MCF 10A (cell line): ENCODE measurements at places on chromosomes 5 and 9. TPM values are rescaled to one million over a fixed set of nuclear protein-coding genes. Genes with fewer than 3 reads are reported as not detected.

Gene PTGES
- 74.0 and 96.6 TPM in 2 replicates for total RNA-seq

Gene IL9
- total RNA-seq = not detected in 2 replicates

Gene DNLZ
- total RNA-seq = 24.5 and 30.5 TPM in 2 replicates

Gene BSPRY
- 0.17 and 0.21 TPM in 2 replicates for total RNA-seq

Gene FOXI1
- not detected in 2 replicates for total RNA-seq

Gene KLF9
- 5.9 and 8.9 TPM in 2 replicates for total RNA-seq
